ENCODE measurements at places on chromosomes 4 and X.

GRCh38 chr4:160880180-160880579, 1283.6 kb downstream of the FSTL5 start:
- DNase-seq = no peak

DNA sequence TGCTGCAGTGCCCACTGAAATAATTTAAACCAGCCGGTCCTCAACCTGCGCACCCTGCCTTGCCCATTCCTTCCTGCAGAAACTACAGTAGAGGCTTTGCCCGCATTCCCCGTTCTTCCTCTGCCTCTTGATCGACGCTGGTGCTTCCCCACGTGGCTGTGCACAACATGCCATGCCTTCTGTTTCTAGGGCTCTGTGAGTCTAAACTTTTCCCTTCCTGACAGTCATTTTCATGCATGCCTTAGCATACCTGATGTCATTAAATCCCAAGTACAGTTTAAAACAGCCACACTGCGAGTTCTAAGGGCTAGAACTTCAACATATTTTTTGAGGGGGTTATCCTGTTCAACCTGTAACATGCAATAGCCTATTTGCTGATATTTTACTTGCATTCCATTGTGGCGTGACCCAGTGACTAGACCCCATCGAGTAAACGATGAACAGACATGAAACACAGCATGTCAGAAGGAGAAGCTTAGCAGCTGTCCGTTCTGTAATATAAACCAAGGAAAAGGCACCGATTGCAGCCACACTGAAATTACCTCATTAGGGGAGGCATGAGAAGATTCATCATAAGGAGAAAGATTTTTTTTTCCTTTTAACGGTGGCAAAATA, 232.5 kb downstream of the ARHGAP10 start:
- no peak for DNase-seq

DNA sequence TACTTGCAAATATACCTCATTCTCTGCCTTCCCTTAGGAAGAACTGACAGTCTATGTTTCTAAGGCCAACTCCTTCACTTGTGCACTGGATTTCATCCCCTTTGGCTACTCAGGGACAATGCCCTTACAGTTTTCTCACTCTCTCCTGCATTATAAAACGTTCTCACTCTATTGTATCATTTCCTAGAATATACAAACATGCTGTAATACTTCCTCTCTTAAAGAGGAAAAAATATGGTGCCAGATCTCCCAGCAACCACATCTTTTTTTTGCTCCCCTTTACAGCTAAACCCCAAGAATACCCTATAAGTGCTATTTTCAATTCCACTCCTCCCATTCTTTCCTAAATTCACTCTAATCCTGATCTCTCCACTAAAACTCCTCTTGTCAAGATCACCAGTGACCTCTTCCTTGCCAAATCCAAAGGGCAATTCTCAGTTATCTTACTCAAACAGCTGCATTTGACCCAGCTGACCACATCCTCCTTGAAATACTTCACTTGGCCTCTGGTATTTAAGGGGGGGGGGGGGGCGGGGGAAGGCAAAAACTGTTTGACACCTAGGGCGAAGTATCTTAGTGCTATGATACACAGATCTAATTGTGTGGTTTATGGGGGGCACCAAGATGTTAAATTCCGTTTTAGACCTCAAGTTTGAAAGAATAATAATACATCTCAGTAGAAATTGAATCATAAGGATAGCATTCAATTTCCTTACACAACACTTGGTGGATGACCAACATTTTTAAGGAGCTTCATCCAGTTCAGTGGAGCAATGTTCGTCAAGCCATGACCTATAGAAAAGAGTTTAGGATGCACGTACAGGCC, 1.6 kb downstream of the RCHY1 start:
- DNase-seq = peak; percentile 64

- DNase-seq = no peak
These were observed 241.7 kb upstream of the BMP3 start for GRCh38 chr4:80788798-80789197.

- no peak for DNase-seq
These were observed 60.9 kb upstream of the PACRGL start for GRCh38 chr4:20639346-20639745.

DNA sequence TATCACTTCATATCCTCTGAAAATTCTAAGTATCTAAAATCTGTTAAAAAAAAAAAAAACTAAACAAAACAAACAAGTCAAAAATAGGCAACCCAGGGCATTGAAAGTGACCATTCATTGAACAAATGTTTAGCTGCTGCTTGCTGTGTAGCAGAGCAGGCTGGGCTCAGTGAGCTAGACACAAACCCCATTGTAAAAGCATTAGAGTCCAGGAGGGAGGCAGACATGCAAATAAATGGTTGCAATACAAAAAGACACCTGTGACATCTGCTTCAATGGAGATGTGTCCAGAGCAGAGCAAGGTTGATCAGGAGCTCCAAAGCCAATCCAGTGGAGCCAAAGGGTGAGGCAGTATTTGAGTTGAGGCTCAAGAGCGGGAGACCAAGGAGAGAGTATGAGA, 267.3 kb upstream of the GATB start:
- no peak for DNase-seq

DNA sequence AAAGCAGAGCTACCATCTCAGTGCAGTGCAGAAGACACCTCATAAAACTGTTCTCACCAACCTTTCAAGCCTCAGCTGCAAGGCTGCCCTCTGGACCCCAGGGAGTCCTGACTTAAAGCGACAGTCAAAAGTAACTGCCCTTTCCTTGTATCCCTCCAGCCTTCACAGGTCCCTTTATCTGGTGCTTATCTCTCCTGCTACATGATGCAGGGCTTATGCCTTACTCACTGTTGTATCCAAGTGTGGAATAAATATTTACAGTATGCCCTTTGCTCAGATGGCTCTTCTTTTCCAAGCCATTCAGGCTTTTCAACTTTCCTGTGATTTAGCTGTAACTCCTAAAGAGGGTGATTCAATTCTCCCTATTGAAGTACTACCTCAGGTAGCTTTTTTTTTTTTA, 92.6 kb downstream of the KDR start:
- no peak for DNase-seq

DNA sequence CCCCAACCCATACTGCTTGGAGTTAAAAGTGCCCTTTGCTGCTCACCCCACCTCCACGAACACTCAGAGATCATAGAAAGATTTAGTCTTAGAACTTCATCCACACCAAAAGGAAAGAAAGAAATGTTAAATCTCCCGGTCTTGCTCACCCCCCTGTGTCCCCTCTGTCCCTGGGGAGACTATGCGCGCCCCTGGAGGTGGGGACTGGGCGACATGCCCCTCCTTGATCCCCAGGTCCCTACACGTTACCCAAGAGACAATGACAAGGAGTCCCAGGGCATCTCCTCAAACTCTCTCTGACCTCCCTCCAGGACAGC, 620 bp downstream of the ITM2A start:
- DNase-seq = peak; percentile 10

DNA sequence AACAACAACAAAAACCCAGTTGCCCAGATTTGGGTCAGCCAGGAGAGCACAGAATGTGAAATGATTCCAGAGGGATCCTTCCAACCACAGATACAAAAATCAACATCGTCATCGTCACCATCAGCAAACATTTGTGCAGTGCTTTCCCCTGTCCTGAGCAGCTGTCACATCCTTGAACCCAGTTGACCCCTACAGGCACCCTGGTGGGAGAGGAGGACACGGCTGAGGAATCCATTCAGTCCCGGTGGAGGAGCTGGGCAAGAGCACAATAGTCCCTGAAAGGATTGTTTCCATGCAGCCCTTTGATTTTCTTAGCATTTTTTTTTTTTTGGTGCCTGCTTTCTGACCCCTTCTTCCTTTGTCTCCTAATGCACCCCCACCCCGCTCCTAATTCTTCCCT, 37.1 kb upstream of the STX18 start:
- DNase-seq = no peak

GRCh38 chrX:117376460-117376859, 740.1 kb downstream of the KLHL13 start:
- no peak for DNase-seq

DNA sequence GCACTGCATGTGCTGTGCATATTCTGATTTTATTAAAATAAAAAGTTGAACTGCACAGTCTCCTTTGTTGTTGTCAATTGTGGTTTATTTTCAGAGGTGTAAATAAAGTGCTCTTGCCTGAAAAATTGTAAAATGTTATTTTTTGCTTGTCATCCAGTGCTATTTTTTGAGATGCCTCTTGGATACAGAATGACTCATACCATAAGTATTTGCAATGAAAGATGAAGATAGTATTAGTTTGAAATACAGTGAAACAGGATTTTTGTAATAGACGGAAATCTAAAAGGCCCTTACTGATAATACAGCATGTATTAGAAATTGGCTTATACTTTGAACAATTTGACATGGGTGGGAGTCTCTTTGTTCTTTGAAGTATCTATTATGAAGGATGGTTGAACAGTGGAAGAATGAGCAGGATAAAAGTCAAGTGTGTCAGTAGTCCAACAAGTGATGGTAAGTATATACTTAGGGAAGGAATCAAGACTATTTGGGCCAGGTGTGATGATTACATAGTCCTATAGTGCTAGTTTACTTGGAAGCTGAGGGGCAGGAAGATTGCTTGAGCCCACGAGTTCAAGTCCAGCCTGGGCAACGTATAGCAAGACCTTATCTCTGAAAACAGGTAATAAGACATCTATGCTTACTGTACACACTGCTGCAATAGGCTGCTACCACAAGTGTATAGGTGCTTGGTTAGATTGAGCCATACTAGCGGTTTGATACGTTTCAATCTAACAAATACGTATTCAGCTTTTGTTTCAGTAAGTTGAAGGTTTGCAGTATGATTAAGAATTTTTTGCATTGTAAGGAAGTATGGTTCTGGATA, 16.4 kb downstream of the DDX3X start:
- DNase-seq = no peak

DNA sequence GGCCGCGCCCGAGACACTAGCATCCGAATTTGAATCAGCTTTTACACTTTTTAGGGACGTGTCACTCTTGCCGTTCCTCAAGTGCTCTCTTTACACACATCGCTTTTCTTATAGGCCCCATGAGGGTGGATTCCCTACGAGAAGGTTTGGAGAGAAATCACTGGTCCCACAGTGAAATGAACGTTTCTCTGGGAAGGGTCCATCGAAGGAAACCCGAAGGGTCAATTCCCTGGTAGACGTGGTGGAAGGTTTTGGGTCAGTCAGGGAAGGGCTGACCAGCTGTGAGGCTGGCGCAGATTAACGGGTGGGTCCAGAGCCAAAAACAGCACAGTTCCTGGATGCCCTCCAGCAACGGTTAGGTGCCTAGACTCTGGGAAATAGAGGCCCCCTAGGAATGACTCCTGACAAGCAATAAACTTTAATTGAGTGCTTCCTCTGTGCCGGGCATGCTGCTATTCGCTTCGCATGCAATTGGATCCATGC, 35.9 kb downstream of the ETDC start:
- DNase-seq = no peak

- DNase-seq = no peak
These were observed 29.9 kb downstream of the RP2 start for GRCh38 chrX:46866726-46867125.

DNA sequence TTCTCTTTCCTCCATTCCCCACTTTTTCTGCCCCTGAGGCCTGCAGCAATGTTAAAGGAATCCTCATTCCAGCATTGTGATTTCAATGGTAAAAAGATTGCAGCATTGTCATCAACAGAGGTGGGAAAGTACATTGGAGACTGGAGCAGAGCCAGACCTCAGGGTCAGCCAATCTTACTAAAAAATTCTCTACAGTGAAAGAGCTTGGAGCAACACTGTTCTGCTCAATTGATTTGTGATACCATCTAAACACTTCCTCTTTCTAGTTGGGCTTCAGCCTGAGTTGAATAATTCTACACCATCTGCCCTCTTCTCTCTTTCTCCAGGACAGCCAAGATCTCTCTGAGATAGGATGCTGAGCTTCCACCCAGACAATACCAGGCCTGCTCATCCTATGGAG, 176.5 kb downstream of the AR start:
- no peak for DNase-seq

- no peak for DNase-seq
These were observed 18.2 kb upstream of the RASL11B start for GRCh38 chr4:52843958-52844357.

GRCh38 chrX:48700246-48700645, 3.7 kb downstream of the SUV39H1 start:
- DNase-seq = no peak

GRCh38 chr4:109803924-109804571, 2.2 kb upstream of the CFI start:
- peak; percentile 66 for DNase-seq

DNA sequence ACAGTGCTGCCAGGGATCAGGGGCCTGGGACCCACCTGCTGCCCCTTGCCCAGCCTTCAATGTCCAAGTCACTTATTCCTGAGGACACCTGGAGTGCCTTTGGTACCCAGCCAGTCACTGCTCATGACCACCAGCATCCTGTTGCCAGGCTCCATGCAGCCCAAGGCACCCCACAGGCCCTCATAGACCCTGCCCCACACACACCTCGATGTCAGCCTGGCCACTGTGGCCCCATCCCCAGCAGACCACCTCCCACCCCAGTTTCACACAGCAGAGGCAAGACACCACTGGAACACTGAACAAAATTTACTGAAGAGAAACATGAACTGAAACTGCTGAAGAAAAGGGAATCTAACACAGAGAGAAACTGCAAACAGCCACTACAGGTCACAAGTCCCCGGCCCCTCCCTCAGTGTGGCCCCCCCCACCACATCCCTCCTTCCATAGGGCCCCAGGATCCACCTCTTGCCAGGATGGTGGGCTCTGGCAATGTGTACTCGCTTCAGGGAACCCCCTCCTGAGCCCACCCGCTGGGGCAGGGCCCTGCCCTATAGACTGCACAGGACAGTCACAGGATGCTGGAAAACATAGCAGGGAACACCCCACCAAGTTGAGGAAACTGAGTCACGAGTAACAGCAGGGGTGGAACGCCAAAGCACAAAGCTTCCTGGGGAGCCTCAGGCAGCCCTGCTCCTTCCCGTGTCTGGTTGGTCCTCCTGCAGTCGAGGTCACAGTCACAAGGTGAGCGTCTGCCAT, 5.2 kb downstream of the PNMA5 start:
- DNase-seq = peak; percentile 12

DNA sequence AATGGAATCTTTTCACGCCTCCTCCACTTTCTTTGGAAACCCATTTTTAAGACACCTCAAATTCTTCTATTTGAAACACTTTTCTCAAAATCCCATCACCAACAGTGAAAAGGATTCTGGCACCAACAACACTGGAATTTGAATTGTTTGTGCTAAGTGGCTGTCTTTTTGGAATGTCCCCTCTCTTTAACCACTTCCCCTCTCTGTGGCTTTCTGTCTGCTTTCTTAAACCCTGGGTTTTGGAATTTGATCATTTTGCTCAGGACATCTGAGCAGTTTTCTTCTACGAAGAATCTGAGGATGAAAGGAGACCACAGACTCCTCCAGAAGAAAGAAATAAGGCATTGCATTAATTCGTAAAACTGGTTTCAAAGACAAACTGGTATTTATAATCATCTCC, 89.0 kb downstream of the MXRA5 start:
- no peak for DNase-seq

GRCh38 chrX:39613997-39614679, 483.6 kb downstream of the BCOR start:
- DNase-seq = peak; percentile 75

DNA sequence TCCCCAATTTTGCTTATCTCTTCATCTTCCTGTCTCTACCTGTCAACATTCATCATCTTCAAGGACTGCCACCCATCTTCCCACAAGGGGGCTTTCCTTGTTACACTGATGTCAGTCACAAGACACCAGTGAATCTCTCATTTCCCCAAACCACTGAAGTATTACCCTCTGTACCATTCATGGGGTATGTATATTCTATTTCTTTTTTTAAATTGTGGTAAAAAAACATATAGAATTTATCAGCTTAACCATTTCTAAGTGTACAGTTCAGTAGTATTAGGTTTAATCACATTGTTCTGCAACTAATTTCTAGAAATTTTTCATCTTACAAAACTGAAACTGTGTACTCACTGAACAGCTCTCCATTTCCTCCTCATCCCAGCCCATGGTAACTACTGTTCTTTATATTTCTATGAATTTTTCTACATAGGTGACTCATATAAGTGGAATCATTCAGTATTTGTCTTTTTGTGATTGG, 98.6 kb downstream of the LARP7 start:
- DNase-seq = peak; percentile 78

Measured in GM12865 (cell line).